ENCODE measurements at places on chromosomes 7 and 10. TPM values are rescaled to one million over a fixed set of nuclear protein-coding genes. Genes with fewer than 3 reads are reported as not detected.

The GARIN1A gene
- 0.38 TPM for total RNA-seq

The SLC18A2 gene
- not detected for total RNA-seq

The NHLRC2 gene
- total RNA-seq: 11.5 TPM

The SEMA3D gene
- total RNA-seq: 7.0 TPM

The CRYGN gene
- 0.56 TPM for total RNA-seq

The C10orf62 gene
- total RNA-seq: 0.19 TPM

The SH2B2 gene
- 1.2 TPM for total RNA-seq

The MRC1 gene
- 0.19 TPM for total RNA-seq
